Stimulated activated CD8-positive, alpha-beta memory T cell treated with anti-CD3 and anti-CD28 coated beads, Interleukin-15, amount 100 ng/mL, for 24 hours (primary cell): ENCODE measurements at places on chromosomes 2 and 18.

GRCh38 chr2:65532937-65533336, 100.5 kb upstream of the SPRED2 start:
- no peak for DNase-seq

- no peak for DNase-seq
Measured at GRCh38 chr2:20622296-20622686, 28.6 kb downstream of the HS1BP3 start.

DNA sequence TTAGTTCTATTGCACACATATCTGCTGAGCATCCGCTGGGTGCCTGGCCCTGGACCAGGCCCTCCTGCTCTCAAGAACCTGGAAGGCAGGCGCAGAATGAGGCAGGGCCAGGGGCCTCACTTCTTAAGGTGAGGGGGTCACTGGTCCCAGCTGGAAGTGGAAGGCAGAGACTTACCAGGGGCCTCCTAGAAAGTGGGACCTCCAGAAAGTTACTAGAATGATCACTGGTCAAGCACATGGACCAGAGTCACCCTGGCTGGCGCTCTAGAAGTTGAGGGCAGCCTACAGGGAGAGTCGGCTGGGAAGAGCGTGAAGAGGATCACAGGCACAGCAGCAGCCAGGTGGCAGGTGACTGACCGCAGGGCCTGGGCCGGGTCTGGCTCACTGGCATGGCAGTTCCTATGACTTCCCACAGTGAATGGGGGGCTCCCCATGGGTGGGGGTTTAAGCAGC, 26.1 kb upstream of the MAL start:
- DNase-seq = no peak

GRCh38 chr2:128315122-128315828, 3.4 kb downstream of the HS6ST1 start:
- no peak for DNase-seq

DNA sequence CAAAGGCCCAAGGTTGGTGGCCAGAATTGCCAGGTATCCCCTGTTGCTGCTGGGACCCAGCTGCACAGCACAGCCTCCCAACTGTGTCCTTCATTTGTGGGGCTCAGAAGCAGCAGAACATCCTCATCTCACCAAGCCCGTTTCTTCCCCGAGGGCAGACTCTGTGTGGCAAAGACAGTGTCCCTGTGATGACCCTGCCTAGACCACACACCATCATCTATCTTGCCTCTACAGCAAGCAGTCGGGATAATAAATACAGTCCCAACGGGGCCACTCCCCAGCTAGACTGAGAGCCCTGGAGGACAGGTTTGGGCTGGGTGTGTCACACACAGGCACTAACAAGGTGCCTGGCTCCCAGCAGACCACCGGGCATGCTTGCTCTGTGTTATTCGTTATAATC, 93.4 kb downstream of the PTGR3 start:
- DNase-seq = no peak

- no peak for DNase-seq
Measured at GRCh38 chr2:144503242-144503641, 16.7 kb downstream of the ZEB2 start.

GRCh38 chr18:64127172-64127571, 21.7 kb downstream of the LINC00305 start:
- no peak for DNase-seq

GRCh38 chr2:128380061-128380889, 61.6 kb upstream of the HS6ST1 start:
- DNase-seq = no peak

GRCh38 chr2:16324544-16324937, 341.1 kb downstream of the CYRIA start:
- DNase-seq = no peak

DNA sequence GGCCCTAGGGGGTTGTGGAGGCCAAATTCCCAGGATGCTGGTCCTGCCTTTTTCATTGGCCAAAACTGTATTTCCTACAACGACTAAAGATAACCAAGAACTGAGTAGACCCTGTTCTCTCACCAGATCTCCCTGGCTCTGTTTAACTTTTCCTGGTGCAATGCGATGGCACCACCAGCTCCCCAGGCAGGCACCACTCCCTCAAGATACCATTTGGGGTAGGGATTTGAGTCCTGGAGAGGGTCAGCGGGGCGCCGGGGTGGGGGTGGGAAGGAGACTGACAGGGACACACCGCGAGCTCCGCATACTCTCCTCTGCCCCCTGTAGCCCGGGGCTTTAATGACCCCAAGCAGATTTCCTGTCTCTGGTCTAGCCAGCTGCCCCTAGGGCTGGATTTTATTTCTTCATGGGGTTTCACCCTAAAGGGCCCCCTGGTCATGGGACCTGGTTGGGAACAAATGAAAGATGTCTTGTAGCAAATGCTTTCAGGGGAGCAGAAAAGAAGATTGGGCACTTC, 7.3 kb downstream of the SIX2 start:
- DNase-seq = no peak

DNA sequence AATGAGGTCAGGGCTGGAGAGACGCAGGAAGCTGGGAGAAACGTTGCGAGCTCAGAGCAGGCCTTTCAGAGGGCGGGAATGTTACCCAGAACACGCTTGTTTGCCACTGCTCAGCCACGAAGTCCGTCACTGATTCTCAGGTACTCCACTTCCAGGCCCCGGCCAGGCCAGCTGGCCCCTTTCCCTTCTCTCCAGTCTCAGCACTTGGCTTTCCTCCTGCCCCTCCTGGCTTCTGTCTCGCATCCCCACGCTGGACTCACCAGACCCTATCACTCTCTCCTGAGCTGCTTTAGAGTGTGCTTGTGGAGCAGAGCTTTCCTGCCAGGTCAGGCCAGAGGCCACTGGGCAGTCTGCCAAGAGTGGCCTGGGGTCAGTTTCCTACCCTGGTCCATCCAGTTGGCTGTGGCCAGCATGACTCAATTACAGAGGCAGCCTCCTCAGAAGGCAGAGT, 151.4 kb downstream of the TWIST2 start:
- DNase-seq = no peak

DNA sequence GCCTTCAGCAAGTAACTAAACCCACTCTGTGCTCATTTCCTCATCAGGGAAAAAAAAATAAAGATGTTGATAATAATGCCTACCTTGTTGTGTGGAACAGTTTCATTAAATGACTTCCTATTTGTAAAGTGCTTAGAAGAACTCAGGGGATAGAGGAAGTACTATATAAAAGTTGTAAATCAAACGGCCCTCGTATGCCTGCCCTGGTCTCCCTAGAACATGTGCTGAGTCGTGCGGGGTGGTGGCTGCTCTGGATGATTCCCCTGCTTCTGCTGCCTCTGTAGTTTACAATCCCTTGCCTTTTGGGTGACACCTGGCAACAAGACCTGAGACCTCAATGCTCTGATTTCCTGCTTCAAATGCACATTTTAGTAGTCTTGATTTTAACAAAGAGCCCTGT, 170.0 kb downstream of the CERS6 start:
- no peak for DNase-seq

DNA sequence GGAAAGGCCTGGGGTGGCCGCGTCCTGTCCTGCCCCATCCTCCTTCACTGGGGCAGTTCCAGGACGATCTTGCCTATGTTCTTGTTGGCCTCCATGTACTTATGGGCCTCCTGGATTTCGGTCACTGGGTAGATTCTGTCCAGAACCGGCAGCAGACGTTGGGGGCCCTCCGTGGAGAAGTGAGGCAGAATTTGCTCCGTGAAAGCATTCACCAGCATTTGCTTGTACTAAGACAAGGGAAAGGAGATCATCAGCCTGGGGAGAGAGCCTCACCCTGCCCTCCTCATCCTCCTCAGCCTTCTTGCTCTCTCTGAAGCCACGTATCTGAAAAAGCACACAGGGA, 1.4 kb upstream of the SF3B6 start:
- DNase-seq = no peak

DNA sequence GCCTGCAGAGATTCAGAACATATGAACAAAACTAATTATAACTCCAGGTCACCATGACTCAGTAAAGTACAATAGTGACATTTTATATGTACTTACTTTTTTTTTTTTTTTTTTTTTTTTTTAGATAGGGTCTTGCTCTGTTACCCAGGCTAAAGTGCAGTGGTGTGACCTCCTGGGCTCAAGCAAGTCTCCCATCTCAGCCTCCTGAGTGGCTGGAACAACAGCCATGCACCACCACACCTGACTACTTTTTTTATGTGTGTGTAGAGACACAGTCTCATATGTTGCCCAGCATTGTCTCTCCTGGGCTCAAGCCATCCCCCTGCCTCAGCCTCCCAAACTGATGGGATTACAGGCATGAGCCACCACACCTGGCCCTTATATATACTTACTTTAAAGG, 130.7 kb upstream of the B3GNT2 start:
- no peak for DNase-seq

DNA sequence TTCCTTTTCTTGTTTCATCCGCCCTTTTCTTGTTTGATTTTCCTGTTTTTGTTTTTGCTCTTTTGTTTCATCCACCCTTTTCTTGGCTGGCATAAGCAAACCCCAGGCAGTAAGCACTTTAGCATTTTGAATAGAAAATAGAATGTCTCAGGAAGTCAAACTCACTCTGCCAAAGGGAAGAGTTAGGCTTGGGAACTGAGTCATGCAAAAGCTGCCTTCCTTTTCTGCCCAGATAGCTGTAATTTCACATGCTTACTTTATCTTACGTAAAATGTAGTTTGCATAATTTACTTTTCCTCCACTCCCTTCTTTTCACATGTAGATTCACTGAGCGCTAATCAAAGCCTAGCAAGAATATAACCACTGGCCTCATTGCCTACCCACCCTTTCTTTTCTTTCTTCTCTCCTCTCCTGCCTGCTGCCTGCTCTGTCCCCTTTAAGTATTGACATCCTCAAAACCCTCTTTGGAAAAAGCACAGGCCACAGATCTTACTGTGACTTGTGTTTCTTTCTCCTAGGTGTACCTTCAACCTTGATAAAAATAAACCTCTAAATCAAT, 48.4 kb downstream of the CNGA3 start:
- no peak for DNase-seq

DNA sequence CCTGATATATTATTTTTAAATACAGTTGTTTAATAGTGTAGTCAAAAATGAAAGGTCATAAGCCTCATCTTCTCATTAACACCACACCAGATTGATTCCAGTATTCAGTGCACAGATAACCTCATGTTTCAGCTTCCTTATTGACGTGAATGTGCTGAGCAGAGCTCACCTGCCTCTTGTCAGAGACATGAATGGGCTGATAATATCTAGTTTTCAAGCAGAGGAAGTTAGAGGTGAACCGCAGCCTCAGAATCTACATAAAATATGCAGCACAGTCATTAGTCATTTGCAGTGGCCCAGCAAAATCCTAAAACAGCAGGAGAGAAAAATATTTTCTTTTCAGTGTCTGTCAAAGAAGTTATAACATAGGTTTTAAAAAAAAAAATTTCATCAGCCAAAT, 216.2 kb downstream of the GBX2 start:
- no peak for DNase-seq

DNA sequence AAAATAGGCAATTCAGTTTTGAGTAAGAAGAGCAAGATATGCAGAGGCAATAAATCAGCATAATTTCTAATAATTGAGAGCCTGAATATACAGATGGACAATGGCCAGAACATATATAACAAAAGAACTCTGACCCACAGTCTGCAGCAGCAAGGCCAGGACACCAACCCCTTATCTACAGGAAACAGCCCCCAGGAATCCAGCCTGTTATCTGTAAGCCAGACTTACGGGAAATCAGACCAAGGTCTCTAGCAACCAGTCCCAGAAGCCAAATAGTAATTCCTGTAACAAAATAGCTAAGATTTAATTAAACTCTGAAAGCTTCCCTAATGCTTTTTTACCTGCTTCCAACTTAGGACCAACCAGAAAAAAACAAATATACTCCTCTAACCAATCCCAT, 434.5 kb upstream of the GYPC start:
- no peak for DNase-seq
